ENCODE measurements at places on chromosomes 1 and 21.

GRCh38 chr1:225735252-225736149 lies 42.1 kb upstream of the SRP9 start:
- no peak for DNase-seq

- no peak for DNase-seq
Observed at GRCh38 chr1:16198444-16199156, 13.9 kb downstream of the ARHGEF19 start.

GRCh38 chr1:161330346-161330745 lies 16.2 kb downstream of the SDHC start:
- DNase-seq, result no peak

- DNase-seq, result no peak
Observed at GRCh38 chr1:151537112-151537511, 3.0 kb upstream of the TUFT1 start.

All from stimulated activated CD4-positive, alpha-beta T cell treated with anti-CD3 and anti-CD28 coated beads, TNF-alpha, amount 100 ng/mL, for 48 hours (primary cell).